ENCODE measurements at places on chromosomes 1 and 21.
A peak's percentile ranks its signal among the peaks of the same experiment; 100 is the strongest.

GRCh38 chr1:40884055-40884795, 22.1 kb upstream of the CITED4 start:
- no peaks in the 10 kb centered on the region for H3K27me3 ChIP-seq
- H3K4me1 ChIP-seq, result peaks cover 45% of the 10 kb centered on the region
- no peak for DNase-seq
- no peaks in the 10 kb centered on the region for H3K36me3 ChIP-seq
- H3K4me3 ChIP-seq, result no peak overlapping the region

GRCh38 chr1:167227934-167228378, 7.3 kb downstream of the POU2F1 start:
- DNase-seq, result peak; percentile 37
- H3K4me3 ChIP-seq, result peak overlapping the region; percentile 44
- peak overlapping the region; percentile 95 for H3K27ac ChIP-seq
- peaks cover 42% of the 10 kb centered on the region for H3K4me1 ChIP-seq
- peaks cover 23% of the 10 kb centered on the region for H3K36me3 ChIP-seq

GRCh38 chr1:58902830-58903513, 119.1 kb upstream of the JUN start:
- peaks cover 6% of the 10 kb centered on the region for H3K36me3 ChIP-seq
- DNase-seq, result no peak
- H3K27ac ChIP-seq, result peak overlapping the region; percentile 46
- H3K4me3 ChIP-seq, result peak overlapping the region; percentile 67
- H3K27me3 ChIP-seq, result no peaks in the 10 kb centered on the region
- H3K4me1 ChIP-seq, result peaks cover 38% of the 10 kb centered on the region

GRCh38 chr1:221230605-221231004, 351.4 kb downstream of the HLX start:
- H3K4me1 ChIP-seq, result peaks cover 8% of the 10 kb centered on the region
- no peak overlapping the region for H3K27ac ChIP-seq
- H3K36me3 ChIP-seq, result no peaks in the 10 kb centered on the region
- peak; percentile 7 for DNase-seq

DNA sequence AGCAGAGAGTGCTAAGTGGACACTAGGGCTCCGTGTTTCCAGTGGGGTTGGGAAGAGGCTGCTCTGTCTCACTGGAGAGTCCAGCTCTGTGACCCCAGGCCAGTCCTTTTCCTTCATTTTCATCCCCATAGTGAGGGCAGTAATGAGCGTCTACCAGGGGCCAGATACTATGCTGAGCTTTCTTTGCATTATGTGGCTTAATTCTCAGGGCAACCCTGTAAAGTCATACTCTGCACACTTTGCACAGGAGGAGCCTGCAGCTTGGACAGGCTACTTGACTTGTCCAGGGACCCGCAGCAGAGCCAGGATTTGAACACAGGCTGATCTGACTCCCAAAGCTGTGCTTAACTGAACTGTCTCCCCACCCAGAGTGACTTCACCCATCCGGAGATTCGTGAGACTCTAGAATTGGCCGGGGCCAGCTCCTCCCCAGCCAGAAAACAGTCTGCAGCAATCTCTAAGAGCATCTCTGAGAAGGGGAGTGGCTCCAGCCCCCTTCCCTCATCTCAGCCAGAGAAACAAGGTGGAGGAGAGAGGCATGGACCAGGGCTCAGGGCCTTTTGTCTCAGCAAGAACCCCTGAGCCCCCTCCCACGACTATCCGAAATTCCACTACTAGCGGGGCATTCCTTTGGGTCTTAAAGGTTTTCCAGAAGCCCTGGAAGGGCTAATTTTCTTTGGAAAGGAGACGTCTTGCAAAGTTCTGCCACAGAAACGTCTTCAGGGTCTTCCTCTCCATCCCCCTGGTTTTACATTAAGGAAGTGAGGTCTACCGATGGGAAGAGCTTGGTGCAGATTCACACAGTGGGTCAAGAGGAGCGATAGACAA, 866 bp upstream of the FNDC5 start:
- peak overlapping the region; percentile 29 for H3K4me3 ChIP-seq
- peaks cover 69% of the 10 kb centered on the region for H3K27me3 ChIP-seq
- no peak for DNase-seq
- peaks cover 13% of the 10 kb centered on the region for H3K4me1 ChIP-seq

DNA sequence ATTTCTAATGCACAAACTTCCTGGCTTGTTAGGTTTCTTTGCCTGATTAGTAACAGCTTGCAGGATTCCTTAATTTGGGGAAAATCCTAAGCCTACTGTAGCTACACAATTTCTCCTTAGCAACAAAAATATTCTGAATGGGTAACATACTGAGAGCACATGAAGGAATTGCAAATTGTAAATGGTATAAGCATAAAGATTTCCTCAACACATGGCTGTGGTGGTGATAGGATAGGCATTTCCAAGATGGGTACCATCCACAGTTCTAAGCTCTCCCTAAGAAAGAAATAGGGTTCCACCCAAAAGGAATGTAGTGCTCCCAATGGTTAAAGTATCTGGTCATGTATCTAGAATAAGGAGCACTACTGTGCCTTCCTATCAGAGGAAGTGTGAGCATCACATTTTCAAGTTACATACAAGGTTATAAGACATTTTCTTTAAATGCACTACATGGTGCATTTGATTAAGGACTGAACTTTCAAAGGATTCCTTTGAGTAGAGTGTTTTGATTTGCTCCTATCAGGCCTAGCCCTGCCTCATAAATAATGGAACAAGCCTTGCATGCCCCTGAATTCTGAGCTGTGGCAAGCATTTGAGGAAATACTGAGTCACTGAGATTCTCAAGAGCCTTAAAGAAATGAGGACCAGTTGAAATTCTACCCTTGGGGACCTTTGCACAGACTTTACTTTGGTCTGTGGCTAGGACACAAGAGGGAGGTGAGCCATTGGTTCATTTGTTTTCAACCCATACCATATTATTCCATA, 286.4 kb downstream of the PTBP2 start:
- no peaks in the 10 kb centered on the region for H3K36me3 ChIP-seq
- H3K27ac ChIP-seq, result no peak overlapping the region
- no peak for DNase-seq
- H3K4me1 ChIP-seq, result peaks cover 9% of the 10 kb centered on the region
- H3K4me3 ChIP-seq, result no peak overlapping the region

Measured in Calu3 (cell line).